ENCODE measurements at places on chromosomes 16 and 17.
A peak's percentile ranks its signal among the peaks of the same experiment; 100 is the strongest.

- no peak for DNase-seq
Observed at GRCh38 chr16:48547530-48547929, 62.5 kb downstream of the N4BP1 start.

- peak; percentile 25 for DNase-seq
Observed at GRCh38 chr16:88941913-88942909, 34.8 kb downstream of the CBFA2T3 start.

DNA sequence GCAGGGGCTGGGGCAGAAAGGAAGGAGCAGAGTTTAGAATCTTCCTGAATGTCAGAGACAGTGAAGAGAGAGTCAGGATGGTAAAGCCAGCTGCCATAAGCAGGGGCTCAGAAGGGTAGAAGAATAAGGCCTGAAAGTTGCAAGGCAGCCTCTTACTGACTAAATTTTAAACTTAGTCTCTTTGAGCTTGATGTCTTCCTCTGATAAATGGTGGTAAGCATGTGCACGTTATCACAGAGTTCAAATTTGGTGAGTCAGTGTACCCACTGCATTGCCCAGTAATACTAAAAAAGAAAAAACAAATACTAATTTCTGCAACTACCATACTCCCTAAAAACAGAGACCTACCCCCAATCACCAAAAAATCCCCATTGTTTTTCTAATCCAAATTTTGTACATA lies 45.2 kb downstream of the SIAH1 start:
- no peak for DNase-seq

DNA sequence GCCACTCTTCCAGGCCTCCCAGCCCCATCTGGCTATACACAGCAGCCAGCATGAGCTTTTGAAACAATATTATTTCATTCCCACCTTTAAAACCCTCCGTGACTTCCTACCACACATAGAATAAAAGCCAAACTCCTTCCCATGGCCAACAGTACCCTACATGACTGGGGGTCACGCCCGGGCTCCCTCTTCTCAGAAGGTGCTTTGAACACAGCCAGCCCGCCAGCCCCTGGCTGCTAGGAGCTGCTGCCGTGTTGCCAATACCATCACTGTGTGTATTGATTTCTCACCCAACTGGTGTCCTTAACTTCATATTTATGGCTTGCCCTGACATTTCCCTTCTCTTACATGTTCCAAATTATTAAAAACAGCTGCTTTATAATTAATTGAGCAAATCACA lies 111.2 kb downstream of the GNAO1 start:
- DNase-seq = no peak

GRCh38 chr17:49977463-49978389 lies 8.7 kb downstream of the DLX4 start:
- no peak for DNase-seq

- DNase-seq = no peak
Observed at GRCh38 chr16:12268606-12269005, 292.1 kb downstream of the SNX29 start.

DNA sequence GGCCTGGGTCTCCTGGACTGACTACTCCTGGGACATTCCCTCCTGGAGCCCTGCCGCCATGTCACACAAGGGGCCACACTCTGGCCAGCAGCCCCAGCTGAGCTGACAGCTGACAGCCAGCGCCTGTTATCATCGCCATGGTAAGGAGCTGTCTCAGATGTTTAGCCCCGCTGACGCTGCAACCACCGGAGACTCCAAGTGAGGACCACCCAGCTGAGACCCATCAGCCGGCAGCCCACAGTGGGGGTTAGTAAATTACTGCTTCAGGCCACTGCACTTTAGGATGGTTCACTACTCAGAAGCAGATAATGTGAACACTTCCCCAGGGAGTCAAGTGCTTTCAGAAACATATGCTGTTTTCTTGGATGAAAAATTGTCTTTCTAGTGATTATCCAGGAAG lies 14.6 kb upstream of the SPHK1 start:
- no peak for DNase-seq

DNA sequence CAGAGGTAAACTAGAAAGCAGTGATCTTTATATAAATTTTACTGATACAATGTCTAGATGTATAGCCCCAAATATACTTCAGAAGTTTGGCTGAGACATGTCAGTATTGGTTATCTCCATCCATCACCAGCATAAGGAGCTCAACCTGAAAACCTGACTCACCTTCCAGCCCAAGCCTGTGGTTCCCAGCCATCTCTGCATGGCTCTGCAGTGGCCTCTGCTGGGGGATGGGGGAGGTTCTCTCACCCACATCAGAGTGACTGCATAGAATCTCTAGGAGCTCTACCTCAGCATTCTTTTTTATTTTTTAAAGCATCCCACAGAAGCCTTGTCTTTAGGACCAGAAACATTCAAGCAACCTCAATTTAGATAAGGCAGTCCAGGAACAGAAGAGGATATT lies 27.3 kb downstream of the USP7 start:
- DNase-seq = peak; percentile 68

DNA sequence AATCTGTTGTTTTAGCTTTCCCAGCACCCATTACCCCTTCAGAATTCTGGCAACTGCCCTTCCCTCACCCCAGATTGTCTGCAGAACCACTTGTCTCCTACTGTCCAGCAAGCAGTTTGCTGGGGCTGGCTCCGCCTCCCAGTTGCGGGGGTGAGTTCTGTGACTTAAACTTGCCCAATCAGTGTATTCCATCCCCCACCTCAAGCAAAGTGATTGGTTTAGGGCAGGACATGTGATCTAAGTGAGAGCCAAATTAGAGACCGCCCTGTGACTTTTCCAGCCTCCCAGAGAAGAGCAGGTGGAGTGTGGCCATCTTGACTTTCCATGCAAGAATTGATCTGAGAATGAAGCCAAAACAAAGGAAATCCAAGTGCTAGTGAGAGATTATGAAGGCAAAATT lies 22.7 kb upstream of the SRCIN1 start:
- DNase-seq = peak; percentile 78

DNA sequence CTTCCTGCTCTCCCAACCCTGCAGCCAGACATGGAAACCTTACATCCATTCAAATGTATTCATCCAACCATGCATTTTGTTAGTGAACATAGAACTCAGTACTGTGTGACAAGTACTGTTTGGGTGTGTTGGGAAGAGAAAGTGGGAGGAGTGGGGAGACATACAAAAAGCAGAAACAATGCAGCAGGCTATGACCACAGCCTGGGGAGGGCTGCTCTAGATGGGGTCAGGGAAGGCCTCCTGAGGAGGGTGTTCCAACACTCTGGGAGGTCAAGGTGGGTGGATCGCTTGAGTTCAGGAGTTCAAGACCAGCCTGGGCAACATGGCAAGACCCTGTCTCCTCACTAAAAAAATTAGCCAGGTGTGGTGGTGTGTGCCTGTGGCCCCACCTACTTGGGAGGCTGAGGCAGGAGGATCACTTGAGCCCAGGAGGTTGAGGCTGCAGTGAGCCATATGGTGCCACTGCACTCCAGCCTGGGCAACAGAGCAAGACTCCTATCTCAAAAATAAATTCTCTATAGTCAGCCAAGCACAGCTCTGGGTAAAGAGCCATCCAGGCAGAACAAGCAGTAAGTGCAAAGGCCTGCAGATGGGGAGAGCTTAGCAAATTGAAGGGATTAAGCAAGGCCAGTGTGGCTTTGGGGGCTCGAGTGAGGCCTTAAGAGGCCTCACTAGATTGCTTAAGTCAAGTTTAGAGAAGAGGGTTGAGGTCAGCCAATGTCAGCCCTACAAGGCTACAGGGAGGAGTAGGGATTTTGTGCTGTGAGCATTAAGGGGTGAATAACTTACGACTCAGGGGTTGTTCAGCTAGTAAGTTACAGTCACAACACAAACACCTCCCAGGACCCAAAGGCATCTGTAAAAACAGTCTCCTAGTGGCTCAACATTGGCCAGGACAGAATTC lies 5.5 kb downstream of the SLC13A2 start:
- DNase-seq = no peak

DNA sequence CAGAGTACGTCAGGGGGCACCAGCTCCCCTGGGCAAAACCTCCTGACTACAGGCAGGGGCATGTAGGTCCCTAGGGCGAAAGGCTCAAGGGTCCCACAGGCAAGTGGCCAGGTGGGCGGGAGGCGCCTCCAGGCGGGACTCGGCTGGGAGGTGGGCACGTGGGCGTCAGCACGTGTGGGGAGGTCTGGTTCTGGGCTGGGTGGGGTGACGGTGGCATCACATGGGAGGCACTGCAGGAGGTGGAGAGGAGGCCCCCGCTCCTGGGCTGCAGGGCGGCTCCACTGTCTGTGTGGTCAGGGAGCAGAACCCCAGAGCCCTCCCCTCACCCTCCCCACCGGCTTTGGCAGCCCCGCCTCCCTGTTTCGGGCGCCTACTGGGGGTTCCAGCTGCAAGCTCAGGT lies 52.7 kb downstream of the ACTG1 start:
- DNase-seq = no peak

- no peak for DNase-seq
Observed at GRCh38 chr17:39096508-39097149, 54.8 kb downstream of the PLXDC1 start.

- no peak for DNase-seq
Observed at GRCh38 chr16:75111514-75111940, 5.1 kb downstream of the LDHD start.

- no peak for DNase-seq
Observed at GRCh38 chr17:81222620-81222905, 202 bp downstream of the CEP131 start.

- DNase-seq = no peak
Observed at GRCh38 chr17:74455025-74455545, 11.3 kb upstream of the CD300A start.

GRCh38 chr17:65324611-65325342 lies 187.6 kb downstream of the RGS9 start:
- DNase-seq = peak; percentile 71

GRCh38 chr17:33980193-33980592 lies 274.9 kb upstream of the CCL2 start:
- no peak for DNase-seq

DNA sequence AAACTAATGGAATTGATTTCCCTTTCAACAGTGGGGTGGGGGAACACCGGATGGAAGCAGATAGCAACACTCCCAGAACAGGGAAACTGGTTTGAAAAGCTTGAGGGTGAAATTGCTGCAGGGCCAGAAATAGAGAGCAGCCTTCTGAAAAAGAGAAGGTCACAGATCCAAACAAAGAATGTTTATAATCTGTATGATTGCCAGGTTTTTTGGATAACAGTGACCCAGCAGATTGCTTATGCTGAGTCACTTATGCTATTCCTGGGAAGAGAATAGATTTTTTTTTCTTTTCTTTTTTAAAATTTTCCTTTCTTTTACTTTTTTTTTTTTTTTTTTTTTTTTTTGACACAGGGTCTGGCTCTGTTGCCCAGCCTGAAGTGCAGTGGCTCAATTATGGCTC lies 641.3 kb downstream of the KCNJ2 start:
- DNase-seq = no peak

DNA sequence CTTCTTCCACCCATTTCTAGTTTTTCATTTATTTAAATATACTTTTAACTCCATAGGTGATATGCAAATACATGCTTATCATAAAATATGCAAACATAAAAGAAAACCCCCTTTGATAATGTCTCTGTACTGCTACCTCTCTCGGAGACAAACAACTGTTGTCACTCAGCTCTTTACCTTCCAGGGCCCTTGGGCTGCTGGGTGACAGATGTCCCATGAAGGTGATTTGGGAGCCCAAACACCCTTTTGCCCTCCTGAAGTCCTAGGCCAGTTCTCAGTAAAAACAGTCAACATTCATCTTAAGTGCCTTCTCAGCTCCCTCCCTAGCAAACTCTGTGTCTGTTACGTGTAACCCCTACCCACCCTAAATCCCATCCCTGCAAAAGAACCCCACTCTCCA lies 37.5 kb downstream of the CHD9 start:
- DNase-seq = no peak

- no peak for DNase-seq
Observed at GRCh38 chr17:40497695-40498094, 3.7 kb downstream of the TNS4 start.

- DNase-seq = no peak
Observed at GRCh38 chr17:72967277-72967970, 125.1 kb downstream of the SLC39A11 start.

- peak; percentile 22 for DNase-seq
Observed at GRCh38 chr16:89999831-90000574, 19.3 kb downstream of the DBNDD1 start.

DNA sequence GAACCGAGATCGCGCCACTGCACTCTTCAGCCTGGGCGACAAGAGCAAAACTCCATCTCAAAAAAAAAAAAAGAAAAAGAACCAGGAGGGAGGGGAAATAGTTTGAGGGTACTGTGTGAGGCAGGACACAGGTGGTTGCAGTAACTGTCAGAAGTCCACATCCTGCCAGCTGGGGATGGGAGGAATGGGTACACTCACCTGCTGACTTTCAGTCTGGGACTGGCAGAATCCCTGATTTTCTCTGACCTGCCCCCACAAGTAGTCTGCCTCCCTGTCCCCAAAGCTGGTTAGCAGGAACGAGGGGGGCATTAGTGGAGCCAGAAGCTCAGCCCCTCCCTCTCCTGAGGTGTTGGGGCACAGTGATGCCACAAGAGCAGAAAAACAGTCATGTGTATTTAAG lies 7.1 kb upstream of the ARL5C start:
- no peak for DNase-seq

GRCh38 chr17:4033751-4034251 lies 69.6 kb upstream of the ATP2A3 start:
- peak; percentile 52 for DNase-seq

- DNase-seq = peak; percentile 78
Observed at GRCh38 chr17:38879878-38880665, 10.2 kb downstream of the LASP1 start.

DNA sequence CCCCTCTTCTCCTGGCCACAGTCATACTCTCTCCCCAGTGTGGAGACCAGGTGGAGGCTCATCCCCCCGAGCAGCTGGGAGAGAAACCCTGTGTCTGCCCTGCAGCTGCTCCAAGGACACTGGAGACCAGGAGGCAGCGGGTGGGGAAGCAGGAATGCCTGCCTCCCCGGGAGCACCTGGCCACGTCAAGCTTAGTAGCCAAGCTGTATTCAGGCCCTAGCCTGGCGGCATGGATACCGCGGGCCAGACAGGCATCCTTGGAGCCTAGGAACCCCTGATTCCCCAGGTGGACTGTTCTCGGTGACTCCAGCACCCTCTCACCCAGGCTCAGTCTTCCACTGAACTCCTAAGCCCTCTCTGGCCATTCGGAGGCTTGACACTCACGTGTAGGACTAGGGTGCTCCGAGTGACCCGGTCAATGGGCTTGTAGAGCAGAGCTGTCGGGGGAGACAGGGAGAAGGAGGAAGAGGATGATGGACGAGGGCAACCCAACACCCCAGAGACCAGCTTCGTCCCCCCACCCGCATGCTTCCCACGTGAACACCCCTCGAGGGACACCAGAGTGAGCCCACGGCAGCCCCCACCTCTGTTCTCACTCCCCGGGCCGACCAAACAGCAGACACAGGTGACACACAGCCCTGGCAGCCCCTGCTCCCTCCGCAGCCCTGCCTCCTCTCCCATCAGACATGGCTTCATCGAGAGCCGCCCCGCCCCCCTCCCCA lies 76.5 kb downstream of the TIMM22 start:
- no peak for DNase-seq

- no peak for DNase-seq
Observed at GRCh38 chr16:4976611-4977145, 18.5 kb downstream of the SEC14L5 start.

DNA sequence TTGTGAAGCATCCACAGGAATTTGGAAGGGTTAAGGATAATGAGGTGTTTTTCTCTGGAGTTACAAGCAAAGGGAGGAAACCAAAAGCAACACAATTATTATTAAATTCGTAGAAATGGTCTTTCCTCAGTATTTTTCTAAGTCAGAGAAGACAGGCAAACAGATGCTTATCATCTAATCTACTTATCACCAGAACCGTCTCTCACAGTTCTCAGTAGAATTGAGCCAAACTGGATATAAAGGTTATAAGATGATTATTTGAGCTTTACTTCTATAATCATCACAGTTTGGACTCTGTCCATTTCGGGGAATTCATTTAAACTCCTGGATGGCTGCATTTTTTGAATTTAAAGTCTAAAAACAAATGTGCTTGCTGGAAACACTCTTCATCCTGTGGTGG lies 245.0 kb downstream of the KCNJ2 start:
- no peak for DNase-seq
